ENCODE measurements at places on chromosomes 3 and 15.

GRCh38 chr15:40511093-40511471 lies 40.3 kb downstream of the CHST14 start:
- peak; percentile 14 for DNase-seq

GRCh38 chr3:194312186-194312742 lies 38.9 kb downstream of the CPN2 start:
- DNase-seq = no peak

GRCh38 chr3:47542471-47543173 lies 29.1 kb upstream of the ELP6 start:
- DNase-seq = peak; percentile 39

- no peak for DNase-seq
Observed at GRCh38 chr3:105805404-105805803, 63.4 kb downstream of the CBLB start.

DNA sequence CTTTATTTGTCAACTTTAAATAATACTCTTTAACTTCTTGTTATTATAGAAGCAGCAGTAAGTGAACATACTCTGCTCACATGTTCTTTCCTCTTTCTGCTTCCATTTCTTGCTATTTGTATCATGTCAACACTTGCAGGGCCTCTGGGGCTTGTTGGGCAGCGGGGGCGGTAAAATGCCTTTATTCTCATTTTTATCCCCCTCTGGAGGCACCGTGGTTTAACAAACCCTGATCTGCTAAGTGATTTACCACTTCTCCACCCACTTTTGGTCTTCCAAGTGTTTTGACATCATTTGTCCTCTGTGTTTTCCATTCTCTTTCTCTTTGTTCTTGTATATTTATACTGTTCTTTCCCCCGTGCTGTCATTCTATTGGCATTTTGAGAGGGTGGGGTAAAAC lies 33.9 kb downstream of the SCN10A start:
- DNase-seq = no peak

- no peak for DNase-seq
Observed at GRCh38 chr15:36645106-36645505, 65.7 kb downstream of the CDIN1 start.

- no peak for DNase-seq
Observed at GRCh38 chr15:82532991-82533481, 7.2 kb downstream of the RPS17 start.

- DNase-seq = no peak
Observed at GRCh38 chr3:74564560-74564959, 49.9 kb downstream of the CNTN3 start.

- DNase-seq = no peak
Observed at GRCh38 chr15:47184908-47185801, 532.1 kb upstream of the SEMA6D start.

- DNase-seq = no peak
Observed at GRCh38 chr3:145124900-145125678, 1035.9 kb downstream of the PLOD2 start.

DNA sequence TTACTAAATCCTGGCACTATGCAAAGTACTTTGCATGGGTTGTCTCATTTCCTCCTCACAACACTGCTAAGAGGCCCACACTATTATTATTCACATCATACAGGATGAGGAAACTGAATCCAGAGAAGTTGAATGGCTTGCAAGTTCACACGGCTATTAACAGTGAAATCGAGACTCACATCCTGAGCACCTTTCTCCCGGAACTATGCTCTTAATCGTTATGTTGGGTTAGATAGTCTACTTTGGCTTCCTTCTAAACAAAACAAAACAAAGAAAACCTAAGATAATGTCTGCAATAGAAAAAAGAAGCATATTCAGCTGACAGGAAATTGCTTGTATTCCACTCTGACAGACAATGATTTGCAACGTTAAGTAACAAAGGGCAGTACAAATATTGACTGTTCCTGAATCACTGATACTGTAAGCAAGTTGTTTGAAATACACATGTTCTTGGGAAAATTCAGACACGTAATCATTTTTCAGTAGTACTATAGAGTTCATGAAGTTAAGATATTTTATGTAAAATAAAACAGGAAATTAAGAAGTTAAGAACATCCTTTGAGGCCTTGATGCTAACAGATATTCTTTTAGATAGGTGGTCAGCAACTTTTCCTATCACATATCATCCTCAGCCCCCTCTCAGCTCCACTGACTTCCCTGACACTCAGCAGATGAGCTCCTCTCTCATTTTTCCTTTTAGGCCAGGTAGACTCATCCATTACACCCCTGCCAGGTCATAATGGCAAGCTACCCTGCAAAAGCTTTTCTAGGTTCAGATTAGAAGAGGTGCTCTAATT lies 40.7 kb downstream of the C2CD4B start:
- no peak for DNase-seq

GRCh38 chr15:80830677-80831076 lies 51.5 kb downstream of the CEMIP start:
- no peak for DNase-seq

GRCh38 chr3:149784064-149784704 lies 8.2 kb downstream of the ANKUB1 start:
- no peak for DNase-seq

DNA sequence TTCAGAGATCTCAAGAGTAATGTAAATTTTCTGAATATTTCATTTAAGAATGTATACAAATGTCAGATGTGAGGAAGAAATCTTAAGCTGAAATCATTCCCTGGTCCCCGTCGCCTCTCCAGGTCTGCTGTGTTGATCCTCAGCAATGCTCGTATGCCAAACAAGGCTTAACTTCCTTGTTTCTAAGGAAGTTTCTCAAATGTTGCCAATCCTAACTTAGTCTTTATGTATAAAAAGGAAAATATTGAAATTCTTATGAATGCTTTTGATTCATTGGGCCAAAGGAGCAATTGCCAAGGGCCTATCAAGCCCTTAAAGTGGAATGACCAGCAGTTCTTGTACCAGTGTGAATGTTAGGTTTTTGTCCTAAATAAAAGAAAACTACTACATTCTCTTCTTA lies 507.7 kb upstream of the SEMA6D start:
- no peak for DNase-seq

DNA sequence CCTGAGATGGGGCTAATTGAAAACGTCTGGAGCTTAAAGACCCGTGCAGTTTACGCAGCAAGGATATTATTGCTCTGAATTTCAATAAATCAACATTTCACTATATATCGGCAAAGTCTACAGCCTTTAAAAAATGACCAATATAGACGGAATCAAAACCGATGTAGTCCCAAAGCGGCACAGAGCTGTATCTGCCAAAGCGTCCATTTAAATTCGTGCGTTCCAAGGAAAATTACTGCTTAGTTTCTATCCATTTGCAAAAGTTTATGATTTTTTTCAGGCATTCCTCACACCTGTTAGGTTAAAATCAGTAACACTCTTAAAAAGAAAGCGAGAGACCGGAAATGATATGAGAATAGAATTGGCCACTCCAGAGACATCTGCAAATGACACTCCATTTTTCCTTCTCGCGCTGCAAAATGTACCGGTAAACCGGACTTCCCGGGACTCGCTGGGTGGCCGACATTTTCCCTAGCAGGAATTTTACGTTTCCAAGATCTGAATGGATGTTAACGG lies 777 bp upstream of the EIF4A2 start:
- DNase-seq = no peak

- DNase-seq = no peak
Observed at GRCh38 chr15:41713047-41713446, 52.8 kb downstream of the MGA start.

GRCh38 chr15:99172989-99173388 lies 68.1 kb downstream of the SYNM start:
- no peak for DNase-seq

DNA sequence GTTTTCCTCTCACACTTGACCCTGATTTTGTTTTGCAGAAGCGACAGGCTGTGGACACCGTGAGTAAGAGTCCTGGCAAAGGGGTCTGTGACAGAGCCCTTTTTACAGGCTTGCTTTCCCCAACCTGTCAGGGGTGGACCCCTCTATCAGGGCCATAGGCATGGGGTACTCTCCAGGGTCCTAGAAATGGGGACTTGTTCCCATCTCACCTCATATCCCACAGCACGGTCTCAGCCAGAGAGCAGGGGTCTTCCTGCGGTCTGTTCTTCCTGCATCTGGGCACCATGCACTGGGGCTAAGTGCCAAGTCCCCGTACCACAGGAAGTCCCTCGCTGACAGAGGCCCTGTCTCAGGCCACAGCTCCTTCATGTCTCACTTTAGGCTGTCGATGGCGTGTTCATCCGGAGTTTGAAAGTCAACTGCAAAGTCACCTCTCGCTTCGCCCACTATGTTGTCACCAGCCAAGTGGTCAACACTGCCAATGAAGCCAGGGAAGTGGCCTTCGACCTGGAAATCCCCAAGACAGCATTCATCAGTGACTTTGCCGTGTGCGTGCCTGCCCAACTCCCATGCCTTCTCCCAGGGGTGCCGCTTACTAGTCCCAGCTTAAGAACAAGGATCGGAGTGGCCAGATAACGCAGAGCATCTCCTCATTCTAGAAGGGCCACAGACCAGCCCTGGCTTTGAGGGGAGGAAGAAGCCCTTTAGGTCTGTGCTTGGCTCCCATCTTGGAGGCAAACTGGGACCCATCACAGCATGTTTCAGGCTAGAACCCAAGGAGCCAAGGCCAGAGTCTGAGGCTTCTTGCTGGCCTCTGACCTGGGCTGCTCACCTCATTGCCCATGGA lies 783 bp downstream of the ITIH1 start:
- DNase-seq = peak; percentile 5

Data from body of pancreas (tissue), 4 donors.